SHP77 (cell line): ENCODE measurements at places on chromosomes 13 and 19.

- peak; percentile 5 for DNase-seq
These were observed 8.9 kb upstream of the VN1R1 start for GRCh38 chr19:57465680-57466381.

GRCh38 chr13:80946008-80946802, 605.3 kb upstream of the SPRY2 start:
- no peak for DNase-seq

DNA sequence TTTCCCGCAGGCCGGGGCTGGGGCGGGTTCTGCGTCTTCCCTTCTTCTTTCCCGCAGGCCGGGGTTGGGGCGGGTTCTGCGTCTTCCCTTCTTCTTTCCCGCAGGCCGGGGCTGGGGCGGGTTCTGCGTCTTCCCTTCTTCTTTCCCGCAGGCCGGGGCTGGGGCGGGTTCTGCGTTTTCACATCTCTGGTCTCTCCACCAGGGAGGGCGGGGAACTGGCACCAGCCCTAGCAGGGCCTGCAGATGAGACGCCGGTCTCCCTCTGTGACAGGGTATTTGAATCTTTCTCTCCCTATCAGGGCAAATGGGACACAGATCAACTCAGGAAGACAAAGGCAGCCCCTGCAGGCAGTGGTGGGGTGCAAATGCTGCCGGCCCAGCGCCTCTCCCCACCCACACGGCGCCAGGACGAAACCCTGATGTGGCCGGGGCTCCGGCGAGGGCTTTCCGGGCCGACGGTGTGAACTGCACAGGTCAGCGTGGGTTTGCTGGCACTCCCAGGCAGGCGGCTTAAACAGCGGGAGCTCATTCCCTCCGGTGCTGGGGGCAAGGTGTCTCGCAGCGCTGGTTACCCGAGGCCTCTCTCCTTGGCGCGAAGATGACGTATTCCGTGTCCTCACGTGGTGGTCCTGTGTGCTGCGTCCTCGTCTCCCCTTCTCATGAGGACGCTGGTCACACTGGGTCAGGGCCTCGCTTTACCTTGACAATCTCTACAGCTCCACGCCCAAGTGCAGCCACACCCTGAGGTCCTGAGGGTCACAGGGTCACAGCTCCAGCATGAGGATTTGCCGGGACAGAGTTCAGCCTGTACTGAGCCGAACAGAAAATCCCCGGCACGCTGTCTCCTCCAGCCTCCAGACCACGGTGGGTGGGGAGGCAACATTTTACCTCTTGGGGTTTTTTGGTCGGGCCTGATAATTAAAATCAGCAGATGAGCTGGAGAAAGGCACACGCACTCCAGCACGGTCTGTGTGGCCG, 717 bp upstream of the C13orf46 start:
- DNase-seq = no peak

GRCh38 chr19:38684862-38685665, 37.6 kb downstream of the ACTN4 start:
- no peak for DNase-seq

- no peak for DNase-seq
These were observed 168.0 kb downstream of the TNFSF13B start for GRCh38 chr13:108437496-108437895.

GRCh38 chr13:27622102-27622820, 569 bp downstream of the POLR1D start:
- DNase-seq = no peak

DNA sequence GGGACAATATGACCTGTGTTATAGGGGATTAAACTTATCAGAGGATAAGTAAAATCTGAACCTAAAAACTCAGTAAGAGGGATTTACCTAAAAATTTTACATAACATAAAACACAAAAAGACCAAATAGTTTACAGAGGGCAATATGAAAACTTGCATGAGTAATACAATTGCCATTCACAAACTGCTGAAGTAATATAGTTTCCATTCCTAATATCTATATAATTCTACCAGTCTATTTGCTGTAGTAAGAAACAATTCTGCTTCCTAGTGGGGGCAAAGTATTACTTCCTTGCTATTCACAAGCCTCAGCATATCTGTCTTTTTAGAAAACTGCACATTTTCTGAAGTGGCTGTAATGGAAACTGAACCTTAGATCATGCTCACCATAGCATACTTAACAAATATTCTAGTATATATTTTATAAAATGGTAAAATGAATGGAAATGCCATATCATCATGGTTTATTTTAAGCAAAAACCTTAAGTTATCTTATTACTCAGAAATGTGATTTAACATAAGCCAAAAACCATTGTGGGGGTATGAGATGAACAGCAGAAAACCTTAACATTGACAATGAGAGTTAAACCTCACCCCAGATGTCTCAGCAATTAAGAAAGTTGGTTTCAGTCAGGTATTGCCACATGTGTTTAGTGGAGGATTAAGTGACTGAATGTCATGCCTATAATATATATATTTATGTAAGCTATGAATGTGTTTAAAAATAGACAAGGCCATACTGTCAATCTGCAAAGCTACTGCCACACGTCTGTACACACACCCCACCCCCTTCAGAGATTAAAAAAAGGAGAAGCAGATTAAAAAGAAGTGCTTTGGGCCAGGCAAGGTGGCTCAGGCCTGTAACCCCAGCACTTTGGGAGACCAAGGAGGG, 136.8 kb downstream of the MIPEP start:
- no peak for DNase-seq

- no peak for DNase-seq
These were observed 365.5 kb downstream of the UQCRFS1 start for GRCh38 chr19:28847468-28847867.

GRCh38 chr13:44101347-44102083, 221.8 kb downstream of the LACC1 start:
- DNase-seq = no peak

DNA sequence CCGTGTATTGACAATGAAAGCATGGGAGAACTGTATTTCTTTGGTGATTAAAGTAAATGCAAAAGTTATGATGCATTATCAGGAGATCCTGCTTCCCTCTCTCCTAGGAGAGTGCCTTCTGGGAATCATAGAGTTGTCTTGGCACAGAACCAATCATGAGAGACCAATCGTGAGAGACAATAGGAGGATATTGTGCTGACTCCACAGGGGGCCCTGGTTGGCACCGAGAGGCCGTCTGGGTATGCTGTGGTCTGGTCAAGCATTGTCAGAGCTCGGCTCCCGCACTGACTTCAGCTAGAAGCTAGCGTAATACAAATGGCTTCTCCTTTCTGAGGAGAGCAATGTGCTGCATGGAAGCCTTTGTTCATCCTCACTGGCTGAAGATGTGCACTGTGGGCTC, 131.5 kb upstream of the GJB6 start:
- no peak for DNase-seq

GRCh38 chr19:20667281-20667680, 5.9 kb upstream of the ZNF626 start:
- no peak for DNase-seq

GRCh38 chr13:52617070-52618060, 24.9 kb upstream of the HNRNPA1L2 start:
- DNase-seq = peak; percentile 76

- peak; percentile 58 for DNase-seq
These were observed 15.2 kb upstream of the TLE6 start for GRCh38 chr19:2962018-2962670.

- no peak for DNase-seq
These were observed 13.7 kb downstream of the KLHL26 start for GRCh38 chr19:18650468-18651041.

- no peak for DNase-seq
These were observed 117.0 kb downstream of the KCNRG start for GRCh38 chr13:50131920-50132903.

DNA sequence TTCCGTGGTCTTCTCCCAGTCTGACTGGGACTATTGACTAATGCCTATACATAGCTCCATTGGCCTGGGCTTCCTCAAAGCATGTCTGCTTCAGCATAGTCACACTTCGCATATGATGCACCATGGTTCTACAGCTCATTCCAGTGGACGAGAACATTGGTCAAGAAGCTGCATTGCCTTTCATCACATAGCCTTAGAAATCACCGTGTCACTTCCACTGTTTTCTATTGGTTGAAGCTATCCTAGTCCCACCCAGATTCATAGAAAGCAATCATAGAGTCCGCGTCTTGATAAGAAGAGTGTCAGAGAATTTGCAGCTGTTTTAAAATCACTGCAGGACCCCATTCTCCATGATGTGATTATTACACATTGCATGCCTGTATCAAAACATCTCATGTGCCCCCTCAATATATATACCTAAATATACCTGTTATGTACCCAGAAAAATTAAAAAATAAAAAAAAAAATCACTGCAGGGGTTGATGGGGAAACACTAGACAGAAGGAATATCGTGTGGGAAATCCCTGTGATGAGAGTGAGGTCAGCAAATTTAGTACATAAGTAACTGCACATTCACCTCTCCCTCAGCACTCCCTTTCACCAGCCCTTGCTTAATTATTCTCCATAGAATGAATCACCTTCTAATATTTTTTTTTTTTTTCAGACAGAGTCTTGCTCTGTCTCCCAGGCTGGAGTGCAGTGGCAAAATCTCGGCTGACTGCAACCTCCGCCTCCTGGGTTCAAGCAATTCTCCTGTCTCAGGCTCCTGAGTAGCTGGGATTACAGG, 2.2 kb upstream of the ARHGAP33 start:
- DNase-seq = no peak

DNA sequence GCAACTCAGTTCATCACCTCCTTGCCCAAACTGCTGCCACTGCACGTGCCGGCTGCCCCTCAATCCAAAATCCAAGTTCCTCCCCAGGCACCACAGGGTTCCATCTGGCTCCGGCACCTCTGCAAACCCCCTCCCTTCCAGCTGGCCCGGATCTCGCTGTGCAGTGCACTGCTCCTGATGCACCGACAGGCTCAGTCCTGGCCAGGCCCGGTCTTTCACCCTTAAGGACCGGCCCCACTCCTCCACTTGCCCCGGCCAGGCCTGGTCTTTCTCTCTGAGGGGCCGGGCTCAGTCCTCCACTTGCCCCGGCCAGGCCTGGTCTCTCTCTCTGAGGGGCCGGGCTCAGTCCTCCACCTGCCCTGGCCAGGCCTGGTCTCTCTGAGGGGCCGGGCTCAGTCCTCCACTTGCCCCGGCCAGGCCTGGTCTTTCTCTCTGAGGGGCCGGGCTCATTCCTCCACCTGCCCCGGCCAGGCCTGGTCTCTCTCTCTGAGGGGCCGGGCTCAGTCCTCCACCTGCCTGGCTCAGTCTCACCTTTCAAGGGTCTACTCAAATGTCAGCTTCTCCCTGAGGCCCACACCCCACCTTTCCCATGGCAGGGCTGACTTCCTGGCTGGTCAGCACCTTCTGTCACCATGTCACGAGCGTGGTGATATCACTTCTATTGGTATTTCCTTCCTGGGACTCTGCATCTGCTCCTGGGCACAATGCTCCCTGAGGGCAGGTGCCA, 6.9 kb downstream of the ZNF787 start:
- no peak for DNase-seq

DNA sequence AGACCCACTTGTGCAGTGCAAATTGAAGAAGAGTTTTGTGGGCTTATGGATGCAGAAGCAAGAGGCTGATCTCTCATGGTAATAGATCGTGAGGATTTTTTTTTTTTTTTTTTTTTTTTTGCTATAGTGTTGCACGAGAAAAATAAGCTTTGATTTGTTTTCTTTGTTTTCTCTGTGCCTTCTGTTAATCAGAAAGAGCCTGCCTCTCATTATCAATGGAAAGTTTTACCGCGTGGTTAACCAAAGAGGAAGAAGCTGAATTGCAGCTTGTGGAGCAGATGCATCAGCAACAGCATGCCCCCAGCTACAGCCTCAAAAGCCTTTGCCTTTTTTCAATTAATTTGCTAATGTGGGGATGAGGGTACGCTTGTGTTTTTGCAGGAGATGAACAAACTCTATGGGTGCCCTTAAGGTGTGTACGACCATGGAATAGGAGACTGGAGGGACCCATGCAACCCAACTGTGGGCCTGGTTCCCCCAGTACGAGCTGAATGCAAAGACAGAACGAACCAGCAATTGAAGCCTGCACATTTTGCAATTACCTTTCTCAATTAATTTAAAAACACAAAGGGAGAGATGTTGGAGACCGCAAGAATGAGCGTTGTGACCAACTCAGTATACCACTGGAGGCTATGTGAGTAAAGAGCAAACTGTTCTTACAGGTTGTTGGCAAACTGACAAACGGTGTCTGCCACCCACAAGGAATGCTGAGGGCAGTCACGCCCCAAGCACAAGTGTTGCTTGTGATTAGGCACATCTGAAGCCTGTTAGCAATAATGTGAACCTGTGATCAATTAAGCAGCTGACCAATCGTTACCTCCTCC, 58.6 kb upstream of the SPRY2 start:
- no peak for DNase-seq

DNA sequence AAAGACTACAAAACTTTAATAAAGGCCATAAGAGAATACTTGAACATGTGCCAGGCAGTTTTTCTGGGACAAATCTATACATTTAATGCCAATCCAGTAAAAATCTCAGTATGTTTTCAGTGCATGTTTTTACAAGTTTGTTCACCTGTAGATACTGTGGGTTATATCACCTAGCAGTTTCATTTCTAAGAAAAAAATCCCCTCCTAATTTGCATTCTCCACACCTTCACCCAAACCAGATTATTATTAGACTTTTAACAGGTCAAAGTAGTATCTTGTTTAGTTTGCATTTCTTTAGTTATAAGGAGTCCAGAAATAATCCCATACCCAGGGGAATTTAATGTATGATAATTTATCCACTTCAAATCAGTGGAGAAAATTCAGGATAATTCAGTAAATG, 17.0 kb upstream of the LPAR6 start:
- DNase-seq = no peak

- no peak for DNase-seq
These were observed at the start of gene SHFL for GRCh38 chr19:10085641-10086590. Gene SHFL, plus strand, starts transcription at chr19:10086317. Its CDS starts 111 bp downstream, at chr19:10086428.

DNA sequence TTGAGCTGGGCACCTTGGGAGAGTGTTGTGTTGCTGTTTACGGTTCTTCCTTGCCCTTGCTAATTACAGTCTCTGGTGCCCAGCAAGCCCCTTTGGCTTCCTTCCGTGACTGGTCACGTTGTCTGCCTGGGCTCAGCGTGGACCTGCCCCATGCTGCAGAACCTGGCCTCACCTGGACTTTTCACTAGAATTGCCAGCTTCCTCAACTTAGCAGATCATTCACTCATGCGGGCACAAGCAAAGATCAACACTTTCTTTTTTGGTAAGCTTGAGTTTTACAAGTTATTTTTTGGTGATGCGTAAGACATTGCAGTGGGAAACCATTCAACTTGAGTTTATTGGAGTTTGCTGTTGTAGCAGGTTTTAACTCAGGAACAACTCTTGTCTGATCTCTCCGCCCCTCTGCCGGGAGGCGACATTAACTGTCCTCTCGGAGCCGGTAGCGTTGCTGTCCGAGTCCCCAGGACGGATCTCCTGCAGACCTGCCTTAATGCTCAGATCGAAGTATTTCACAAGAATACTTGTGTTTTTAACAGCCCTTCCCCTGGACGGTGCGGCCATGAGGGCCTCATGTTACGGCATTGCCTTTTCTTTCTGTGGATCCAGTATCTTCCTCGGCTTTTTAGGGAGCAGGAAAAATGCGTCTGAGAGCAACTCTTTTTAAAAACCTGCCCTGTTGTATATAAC, 15.7 kb upstream of the TEX29 start:
- no peak for DNase-seq

DNA sequence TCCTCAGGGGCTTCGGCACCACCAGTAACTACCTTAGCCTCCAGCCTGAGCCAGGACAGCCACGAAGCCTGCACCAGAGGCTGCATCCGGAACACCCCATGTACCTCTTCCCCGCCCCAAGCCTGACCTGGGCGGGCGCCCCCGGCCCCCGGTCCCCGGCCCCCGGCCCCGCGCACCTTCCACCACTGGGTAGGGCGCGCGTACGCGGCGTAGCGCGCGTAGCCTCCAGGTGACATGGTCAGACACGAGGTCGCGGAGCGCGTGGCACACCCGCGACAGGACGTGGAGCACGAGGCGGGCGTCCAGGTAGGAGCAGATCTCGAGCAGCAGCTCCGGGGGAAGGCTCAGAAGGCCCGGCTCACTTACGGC, 450 bp downstream of the FBXW9 start:
- no peak for DNase-seq

- DNase-seq = peak; percentile 74
These were observed 29.1 kb downstream of the SHISA2 start for GRCh38 chr13:26022538-26023292.
